Midbrain (tissue), 1 donor: ENCODE measurements at places on chromosomes 1 and 21.

- DNase-seq, result peak; percentile 59
These were observed 972 bp downstream of the CFAP410 start for GRCh38 chr21:44337941-44338895.

DNA sequence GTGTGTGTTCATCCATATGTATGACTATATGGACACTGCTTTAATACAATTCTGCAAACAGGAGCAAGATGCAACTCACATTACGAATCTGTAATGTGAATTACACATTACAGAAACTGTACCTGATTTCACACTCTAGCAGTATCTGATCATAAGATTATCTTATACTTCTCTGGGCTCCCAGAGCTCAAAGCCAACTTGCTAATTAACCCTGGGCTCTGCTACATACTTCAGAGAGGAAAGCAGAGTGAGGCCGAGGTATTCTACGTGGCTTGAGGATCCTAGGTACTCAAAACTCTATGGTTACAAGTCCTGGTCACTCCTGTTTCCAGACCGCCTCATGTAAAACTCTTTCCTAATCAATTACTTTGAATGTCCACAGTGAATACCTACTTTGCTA lies 149.2 kb upstream of the KRTAP19-8 start:
- no peak for DNase-seq

GRCh38 chr1:175369696-175370095 lies 177.1 kb upstream of the KIAA0040 start:
- DNase-seq, result no peak

DNA sequence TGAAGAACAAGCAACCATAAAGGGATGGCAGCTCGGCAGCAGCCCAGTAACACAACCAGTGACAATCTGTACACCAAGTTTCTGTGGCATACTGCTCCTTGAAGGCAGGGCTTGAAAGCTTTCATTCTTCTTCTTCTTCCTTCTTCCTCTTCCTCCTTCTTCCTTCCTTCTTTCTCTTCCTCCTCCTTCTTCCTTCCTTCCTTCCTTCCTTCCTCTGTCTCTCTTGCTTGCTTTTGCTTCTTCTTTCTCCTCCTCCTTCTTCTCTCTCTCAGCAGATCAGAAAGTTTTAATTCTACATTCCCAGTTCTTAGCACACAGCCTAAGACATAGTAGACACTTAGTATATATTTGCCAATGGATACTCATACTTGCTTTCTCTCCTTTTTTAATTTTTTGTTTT lies 95.9 kb downstream of the GLUL start:
- no peak for DNase-seq

DNA sequence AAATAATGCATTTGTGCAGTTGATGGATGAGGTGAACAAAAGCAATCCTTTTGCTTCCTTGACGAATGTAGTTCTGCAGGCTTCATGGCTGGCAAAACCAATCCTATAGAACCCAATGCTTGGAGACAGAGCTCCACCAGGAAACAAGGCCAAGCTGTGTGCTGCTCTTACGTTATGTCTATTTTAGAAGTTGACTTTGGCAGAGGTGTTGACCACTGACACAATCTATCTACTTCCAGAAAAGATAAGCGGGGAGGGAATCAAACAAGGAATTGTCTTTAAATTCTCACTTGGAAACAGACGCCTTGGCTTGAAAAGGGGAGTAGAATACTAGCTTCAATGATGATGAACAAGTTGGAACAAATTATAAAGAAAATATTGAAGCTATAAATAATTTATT lies 211.2 kb downstream of the SETD4 start:
- no peak for DNase-seq

GRCh38 chr1:70284366-70284765 lies 63.2 kb downstream of the SRSF11 start:
- DNase-seq, result no peak

DNA sequence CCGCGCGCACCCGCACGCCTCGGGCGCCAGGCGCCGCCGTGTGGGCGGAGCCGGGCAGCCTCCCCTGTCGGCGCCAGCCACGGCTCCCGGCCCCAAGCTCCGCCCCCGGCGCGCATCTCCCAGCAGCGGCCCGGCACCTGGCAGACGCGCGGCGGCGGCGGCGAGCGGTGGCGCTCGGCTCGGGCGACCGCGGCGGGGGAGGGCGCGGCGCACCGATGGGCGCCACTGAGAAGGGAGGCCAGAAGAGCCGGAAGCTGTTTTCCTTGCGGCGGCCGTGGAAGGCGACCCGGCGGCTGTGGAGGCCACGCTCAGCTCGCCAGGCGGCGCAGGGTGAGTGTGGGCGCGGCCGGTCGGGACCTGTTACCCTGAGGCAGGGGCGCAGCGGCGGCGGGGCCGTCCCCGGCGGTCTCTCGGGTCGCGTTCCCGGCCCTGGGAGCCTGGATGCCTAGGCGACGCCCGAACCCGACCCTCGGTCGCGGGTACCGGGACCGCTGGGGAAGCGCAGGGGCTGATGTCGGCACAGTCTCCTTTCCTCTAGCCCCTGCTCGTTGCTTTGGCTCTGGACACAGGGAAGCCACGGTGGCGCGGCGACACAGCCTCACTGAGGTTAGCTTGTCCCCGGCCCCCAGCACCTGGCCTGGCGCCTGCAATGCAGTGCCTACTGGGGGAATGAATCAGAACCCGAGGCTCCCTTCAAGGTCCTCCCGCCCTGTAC lies 54.9 kb upstream of the DNAJC6 start:
- peak; percentile 85 for DNase-seq

DNA sequence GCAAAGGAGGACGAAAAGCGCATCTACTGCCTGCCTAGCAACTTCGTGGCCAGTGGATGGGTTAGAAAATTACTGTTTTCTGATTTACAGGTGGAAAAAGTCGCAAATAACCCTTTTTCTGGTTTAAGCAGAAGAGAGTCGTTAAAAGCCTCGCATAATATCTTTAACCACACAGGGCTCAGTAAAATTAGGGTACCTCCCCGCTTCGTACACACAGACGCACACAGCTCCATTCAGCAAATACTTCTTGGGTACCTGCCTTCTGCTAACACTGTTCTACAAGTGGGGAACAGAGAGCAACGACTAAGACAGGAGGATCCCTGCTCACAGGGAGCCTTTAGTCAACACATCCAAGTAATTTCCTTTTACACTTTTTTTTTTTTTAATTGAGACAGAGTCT lies 704 bp downstream of the ALG6 start:
- DNase-seq, result no peak

- DNase-seq, result no peak
These were observed 15.4 kb upstream of the TENT5C start for GRCh38 chr1:117590273-117590925.

GRCh38 chr1:15636436-15636835 lies 19.2 kb downstream of the DDI2 start:
- no peak for DNase-seq

GRCh38 chr1:218693599-218693998 lies 348.5 kb downstream of the TGFB2 start:
- DNase-seq, result no peak

GRCh38 chr1:78229344-78229743 lies 183.6 kb downstream of the GIPC2 start:
- no peak for DNase-seq

GRCh38 chr1:211591980-211592493 lies 13.1 kb upstream of the SLC30A1 start:
- no peak for DNase-seq

DNA sequence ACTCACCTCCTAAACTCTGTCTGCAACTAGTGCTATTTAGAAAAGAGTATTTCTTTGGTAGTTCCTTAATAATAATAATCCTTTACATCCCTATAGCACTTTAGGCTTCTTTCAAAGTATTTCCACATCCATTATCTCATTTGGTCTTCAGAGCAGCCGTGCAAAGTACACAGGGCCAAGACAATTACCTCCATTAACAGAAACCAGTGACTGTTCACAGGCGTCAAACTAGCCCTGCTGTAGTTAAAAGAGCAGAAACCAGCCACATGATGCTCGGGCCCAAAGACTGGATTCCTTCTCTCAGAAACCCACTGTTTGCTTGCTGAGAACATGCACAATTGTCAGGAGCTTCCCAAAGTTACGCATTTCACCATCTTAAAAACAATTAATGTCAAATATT lies 396.0 kb upstream of the DAB1 start:
- no peak for DNase-seq

- no peak for DNase-seq
These were observed 7.9 kb downstream of the LHX4 start for GRCh38 chr1:180237869-180238476.

DNA sequence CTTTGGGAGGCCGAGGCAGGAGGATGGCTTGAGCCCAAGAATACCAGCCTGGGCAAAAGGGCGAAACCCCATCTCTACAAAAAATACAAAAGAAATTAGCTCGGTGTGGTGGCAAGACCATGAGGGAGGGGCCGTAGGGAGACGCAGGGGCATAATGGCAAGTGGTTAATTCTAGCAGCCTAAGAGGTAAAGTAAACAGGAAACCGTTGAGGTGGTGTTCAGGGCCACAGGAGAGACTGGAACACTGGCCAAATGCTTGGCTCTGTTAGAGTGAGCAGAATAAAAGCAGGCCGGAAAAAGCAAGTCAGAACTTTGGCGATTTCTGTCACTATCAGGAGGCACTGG lies 89.2 kb downstream of the RIPK4 start:
- no peak for DNase-seq

DNA sequence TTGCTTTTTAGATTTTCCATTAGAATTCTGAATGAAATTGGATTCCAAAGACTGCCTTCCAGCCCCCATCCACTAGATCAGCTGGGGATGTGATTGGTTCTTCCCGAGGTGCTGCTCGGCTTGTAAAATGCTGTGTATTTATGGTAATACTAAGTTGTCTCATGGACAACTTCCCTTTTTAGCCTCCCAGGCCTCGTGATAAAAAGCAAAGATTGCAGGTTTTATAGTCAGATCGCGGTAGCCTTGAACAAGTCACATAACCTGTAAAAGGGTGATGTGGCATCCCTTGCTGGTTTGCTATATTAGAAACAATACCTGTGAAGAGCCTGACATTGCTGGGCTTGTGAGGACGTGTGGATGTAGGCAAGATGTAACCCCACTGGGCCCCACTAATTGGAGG lies 10.4 kb downstream of the MUL1 start:
- DNase-seq, result no peak
